ENCODE measurements at places on chromosomes 12 and 14.

DNA sequence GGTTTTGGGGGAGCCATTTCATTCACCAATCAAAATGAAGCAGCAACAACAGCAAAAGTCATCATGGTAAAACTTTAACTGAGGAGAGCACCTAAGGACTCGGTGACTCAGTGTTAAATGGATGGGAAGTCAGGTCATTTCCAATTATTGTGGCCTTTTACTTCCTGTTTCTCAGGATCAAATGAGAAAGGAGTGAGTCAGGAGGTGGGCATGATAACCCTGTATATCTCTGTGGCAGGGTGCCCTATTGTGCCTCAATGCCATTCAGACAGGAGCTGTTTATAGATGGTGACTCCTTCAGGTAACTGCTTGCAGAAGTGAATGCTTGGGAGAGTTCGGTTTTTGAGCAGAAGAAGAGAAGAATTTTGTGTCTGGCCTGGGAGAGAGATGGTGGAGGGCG lies 135.5 kb upstream of the CPM start:
- DNase-seq: no peak

DNA sequence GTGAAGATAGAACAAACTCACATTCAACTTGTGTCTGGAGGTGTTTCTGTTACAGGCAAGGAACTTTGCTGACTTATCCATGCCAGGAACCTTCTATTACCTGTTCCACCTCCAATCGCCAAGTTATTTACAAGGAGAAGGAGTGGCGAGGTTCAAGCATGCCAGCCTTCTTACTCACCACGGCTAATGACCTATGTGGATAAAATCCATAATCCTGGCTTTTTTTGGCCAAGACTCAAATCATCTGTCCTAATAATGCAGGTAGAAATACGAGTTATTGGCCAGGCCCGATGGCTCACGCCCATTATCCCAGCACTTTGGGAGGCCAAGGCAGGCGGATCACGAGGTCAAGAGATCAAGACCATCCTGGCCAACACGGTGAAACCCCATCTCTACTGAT lies 241.6 kb downstream of the TMEM132D start:
- DNase-seq: no peak

GRCh38 chr12:2323532-2324255 lies 270.9 kb downstream of the CACNA1C start:
- no peak for DNase-seq

DNA sequence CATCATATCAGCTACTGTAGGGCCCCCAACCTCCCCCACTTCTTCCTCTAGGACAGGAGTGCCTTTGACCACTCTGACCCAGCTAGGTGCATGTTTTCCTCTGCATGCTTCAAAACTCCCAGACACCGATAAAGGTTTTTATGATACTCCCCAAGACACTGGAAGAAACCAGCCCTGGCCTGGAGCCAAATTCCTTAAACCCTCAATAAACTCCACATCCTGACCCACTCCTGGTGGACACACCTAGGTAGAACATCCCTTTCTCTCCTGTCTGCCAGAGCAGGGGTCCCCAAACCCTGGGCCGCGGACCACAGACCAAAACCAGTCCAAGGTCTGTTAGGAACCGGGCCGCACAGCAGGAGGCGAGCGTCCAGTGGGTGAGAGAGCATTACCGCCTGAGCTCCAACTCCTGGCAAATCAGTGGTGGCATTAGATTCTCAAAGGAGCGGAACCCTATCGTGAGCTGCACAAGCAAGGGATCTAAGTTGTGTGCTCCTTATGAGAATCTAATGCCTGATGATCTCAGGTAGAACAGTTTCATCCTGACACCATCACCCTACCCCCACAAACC lies 49.6 kb downstream of the NT5DC3 start:
- no peak for DNase-seq

DNA sequence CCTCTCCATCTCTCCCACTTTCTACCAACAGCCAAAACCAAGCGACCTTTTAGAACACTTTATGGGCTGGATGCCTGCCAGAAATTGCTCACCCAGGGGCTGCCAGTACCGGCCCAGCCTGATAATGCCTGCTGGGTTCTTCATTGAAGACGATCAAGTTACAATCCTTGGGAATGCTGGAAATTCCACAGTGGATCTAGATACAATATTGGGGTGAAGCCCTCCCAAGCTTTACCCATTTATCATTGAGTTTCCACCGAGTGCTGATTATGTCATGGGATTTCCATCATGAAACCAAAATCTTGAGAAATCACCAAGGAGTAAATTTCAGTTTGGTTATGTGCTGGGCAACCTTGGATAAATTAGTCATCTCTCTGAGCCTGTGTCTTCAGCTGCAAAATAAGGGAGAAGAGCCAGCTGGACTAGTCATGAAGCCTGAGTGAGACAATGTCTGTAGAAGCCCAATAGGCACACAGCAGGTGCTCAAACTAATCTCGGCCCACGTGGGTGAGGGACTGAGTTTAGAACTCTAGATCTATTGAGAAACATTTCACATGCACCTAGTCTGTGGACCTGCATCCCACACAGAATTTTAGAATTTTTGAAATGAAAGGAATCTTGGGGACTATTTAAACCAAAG lies 75.5 kb upstream of the CLMN start:
- DNase-seq: no peak

DNA sequence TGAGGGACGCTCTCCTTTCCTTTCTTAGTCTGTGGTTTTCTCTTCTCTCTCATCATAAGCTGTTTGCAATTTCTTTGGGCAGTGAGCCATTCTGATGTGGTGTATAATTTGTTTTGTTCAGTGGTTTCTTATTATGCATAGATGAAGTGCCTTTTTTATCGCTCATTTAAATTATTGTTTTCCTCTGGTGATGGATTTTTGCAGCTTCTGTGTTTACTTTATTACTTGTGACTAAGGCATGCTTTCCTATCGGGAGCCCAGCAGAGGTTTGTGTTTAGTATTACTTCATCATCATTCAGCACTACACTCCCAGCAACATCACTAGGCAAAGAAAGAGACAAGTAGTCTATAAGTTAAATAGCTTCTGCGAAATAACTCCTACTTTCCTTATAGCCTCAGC lies 586.6 kb upstream of the NOVA1 start:
- no peak for DNase-seq

GRCh38 chr12:113267621-113268020 lies 46.4 kb downstream of the TPCN1 start:
- DNase-seq: no peak

DNA sequence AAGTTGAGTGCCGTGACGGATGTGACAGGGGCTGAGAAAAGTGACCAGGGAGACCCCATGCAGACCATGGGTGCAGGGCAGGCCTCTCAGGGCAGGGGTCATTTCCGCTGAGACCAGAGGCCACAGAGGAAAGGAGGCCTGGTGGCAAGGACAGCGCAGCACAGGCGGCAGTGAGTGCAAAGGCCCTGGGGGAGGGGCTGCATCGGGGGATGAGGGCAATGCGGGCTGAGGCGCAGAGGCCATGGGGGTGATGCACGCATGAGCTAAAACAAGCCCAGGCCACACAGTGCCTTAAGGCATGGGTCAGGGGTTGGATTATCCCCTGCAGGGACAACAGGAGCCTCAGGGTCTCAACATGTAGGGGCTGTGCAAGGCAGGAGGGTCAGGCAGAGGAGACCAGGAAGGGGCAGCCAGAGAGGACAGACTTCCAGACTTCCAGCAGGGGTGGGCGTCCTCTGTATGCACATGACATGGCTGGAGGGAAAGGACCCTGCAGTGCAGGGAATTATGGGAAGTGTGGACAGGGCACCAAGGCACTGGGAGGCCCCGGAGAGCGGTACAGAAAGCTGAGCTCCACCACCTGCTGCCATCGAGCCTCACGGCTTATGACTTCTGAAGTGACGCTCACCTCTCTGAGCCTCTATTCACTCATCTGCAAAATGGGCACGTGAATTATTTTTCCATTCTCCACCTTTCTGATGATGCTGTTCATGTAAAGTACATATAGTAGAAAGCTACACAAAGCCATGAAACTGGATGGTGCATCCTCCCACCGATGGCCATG lies 27.3 kb downstream of the RILPL1 start:
- no peak for DNase-seq

DNA sequence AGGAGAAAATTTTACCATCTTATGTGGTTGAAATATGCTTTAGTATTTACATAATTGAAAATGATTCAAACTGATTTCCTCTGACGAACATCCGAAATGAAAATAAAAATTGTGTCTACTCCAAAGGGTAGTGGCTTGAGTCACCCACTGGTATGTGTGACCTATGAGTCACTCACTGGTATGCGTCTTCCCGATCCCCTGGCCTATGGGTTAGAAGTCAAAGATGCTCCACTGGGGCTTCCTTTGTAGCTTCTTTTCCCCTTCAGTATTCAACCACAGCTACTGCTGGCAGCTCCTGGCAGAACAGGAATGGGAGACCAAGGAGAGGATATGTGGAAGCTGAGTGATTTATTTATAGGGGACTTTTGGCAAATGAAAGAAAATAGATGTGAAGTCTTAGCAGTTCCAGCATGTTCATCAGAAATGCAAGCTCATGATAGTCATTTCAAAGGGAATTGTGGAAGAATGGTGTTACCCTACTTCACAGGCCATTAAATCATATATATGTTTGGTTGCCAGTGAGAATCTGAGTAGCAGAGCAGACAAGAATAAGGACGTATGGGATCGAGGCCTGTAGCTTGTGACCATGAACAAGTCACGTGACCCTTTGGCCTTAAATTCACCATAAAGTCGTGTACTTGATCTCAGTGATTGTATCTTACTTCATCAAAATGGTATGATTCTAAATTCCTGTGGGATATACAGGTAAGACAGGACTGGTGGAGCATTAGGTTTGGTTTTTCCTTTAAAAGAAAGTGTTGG lies 108.3 kb downstream of the CRADD start:
- peak; percentile 86 for DNase-seq

DNA sequence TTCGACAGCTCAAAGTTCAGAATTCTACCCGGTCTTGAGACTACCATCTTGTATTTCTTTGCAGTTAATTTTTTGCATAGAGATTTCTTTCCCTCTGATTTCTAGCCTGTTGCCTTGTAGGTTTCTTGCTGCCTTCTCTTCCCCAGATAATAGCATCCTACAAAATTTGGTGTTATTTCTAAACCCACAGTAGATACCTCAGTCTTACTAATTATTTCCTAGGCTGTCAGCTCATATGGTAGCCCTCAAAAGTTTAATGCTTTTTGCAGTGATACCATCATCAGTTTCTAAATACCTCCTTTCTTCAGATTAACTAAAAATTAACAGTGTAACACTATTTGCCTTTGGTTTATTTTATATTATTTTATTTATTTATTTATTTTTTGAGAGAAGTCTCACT lies 61.9 kb upstream of the TMPO start:
- DNase-seq: no peak

DNA sequence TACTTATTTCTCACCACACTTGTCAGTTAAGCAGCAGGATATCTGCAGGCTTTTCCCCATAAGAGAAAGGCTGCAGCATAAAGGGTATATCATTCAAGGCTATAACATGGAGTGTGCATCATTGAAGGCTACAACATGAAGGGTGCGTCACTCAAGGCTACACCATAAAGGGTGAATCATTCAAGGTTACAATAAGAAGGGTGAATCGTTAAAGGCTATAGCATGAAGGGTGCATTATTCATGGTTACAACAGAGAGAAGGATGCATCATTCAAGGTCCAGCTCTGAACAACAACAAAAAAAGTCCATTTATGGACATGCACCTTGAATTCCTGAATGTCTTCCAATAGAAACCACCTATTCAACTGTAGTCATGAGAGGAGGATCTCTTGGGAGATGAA lies 32.8 kb upstream of the LUM start:
- no peak for DNase-seq

GRCh38 chr14:101963656-101964296 lies 597 bp upstream of the DYNC1H1 start:
- no peak for DNase-seq

DNA sequence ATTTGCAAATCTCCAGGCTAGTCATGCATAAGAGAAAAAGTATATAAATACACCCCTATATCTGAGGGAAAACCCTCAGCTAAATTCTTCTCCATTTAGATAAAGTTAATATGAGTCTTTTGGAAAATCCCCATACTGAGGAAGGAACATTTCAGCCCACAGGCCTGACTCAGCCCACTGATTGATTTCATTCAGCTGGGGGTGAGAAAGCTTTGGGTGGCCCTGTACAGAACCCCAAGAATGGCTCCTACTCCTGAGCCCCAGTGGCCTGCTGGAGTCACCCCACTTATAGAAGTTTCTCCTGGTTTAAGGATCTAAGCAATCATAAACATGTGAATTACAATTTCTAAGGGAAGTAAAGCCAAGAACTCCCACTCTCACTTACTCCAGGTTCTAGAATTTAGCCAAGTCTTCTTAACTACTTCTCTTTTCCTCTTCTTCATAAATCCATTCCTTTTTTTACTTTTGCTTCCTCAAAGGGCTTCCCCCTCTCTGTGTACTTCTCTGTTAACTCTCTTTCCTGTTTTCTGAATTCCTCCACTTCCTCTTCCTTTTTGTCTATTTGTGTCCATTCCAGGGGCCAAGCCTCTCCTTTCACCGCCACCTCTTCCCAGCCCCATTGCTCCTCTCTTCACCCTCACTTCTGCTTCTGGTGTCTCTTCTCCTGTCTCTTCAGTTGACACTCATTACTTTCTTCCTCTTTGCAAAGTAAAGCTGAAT lies 21.0 kb downstream of the RTN1 start:
- DNase-seq: no peak

GRCh38 chr14:95533391-95533821 lies 1.4 kb upstream of the GLRX5 start:
- no peak for DNase-seq

DNA sequence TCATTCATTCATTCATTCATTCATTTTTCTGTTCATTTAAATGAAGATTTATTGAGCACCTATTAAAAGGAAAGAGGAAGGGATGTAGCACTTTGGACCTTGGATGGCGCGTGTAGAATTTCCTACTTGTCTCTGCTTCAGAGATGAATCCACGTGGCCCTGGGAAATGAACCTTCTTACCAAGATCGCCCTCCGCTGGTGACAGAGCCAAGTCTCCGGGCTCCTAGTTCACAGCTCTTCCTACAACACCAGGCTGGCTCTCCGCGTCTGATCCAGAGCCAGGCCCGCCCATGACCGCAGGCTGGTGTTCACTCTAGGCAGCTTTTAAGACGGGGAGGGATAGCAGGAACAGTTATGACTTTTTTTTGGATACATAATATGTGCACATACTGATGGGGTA lies 70.9 kb upstream of the PIWIL1 start:
- no peak for DNase-seq

DNA sequence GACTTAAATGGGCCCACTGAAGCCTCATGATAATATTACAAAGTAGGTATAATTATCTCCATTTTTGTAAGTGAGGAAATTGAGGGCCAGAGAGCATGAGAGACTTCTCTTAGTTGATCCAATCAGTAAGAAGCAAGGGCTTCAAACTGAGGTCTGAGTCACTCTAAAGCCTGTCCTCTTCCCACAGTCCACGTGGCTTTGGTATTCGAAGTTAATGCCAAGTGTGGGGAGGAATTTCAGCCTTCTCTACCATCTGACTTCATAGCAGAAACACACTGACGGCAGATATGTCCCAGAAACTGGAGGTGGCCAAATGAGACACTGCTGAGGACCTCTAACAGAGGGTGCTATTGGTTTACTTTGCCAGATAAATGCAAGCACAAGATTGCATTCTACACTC lies 114.4 kb upstream of the OVCH1 start:
- no peak for DNase-seq
